ENCODE measurements at places on chromosomes 16 and 17.

GRCh38 chr17:45425125-45425983 is 7.3 kb downstream of the ARHGAP27 start:
- DNase-seq: no peak

DNA sequence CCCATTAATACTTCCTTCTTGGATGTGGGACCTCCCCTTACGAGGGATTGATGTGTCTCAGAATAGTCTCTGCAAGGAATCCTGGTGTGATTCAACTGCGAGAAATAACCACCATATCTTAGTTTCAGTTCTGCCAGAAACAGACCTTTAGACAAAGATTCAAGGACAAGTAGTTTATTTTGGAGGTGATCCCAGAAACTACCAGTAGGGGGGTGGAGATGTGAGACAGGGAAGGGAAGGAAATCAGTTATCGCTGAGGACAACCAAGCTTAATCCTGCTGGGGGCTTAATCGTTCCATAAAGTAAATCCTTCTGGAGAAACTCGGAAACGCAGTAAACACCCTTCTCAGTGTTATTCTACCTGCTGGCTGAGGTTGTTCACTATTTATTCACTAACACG is 5.0 kb upstream of the SDR42E1 start:
- no peak for DNase-seq

- DNase-seq: no peak
Measured at GRCh38 chr17:74282587-74283370, 8.7 kb downstream of the DNAI2 start.

- no peak for DNase-seq
Measured at GRCh38 chr17:40064971-40065768, 2.4 kb downstream of the THRA start.

GRCh38 chr16:9351440-9351839 is 260.0 kb downstream of the HAPSTR1 start:
- no peak for DNase-seq

GRCh38 chr16:60318486-60318885 is 1584.4 kb upstream of the GOT2 start:
- DNase-seq: no peak

GRCh38 chr16:70702624-70703023 is 16.8 kb upstream of the MTSS2 start:
- DNase-seq: no peak

- DNase-seq: peak; percentile 73
Measured at GRCh38 chr17:48915459-48916282, 7.5 kb downstream of the UBE2Z start.

DNA sequence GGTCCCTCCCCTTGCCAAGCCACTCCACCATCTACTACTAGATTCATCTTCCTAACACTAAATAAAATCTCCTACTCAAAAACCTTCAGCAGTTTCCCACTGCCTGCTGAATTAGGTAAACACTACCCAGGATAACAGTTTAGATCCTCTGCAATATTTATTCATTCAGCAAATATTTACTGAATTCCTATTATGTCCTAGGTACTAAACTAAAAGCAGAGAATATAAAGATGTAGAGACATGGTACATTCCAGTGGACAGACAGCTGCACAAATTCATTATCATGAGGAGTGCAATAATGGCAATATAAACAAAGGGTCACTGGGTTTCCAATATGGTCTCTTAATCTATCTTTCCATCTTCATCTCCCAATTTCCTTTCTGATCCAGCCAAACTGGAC is 30.7 kb upstream of the HOXB13 start:
- DNase-seq: no peak

DNA sequence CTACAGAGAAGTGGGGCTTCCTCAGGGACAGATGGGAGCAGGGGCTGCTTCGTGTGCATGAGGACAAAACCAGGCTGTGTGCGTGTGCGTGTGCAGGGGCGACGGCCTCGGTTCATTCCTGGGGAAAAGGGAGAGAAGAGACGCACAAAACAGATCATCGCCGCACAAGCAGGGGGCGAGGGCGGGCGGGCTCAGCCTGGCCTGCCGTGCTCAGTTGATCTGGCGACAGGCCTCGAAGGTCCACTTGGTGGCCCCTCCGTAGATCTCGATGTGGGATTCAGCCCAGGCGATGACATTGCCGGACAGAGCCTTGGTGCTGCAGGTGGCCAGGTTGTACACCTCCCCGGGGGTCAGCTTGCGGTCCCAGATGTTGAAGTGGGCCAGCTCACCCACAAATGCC is 5.8 kb downstream of the NPTX1 start:
- DNase-seq: no peak

DNA sequence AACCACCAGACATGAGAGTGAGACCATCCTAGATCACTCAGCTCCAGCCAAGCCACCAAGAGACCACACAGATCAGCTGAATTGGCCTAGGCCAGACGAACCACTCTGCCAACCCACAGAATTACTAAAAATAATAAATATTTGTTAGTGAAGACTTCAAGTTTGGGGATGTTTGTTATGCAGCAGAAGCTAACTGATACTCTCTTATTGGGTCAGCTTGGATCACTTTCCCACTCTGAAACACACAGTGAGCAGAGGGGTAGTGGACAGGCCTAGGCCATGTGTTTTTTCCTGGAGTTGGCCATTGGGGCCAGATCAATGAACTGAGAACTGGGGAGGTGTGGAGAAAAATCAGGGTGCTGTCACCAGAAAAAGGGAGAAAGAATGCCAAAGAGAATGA is 15.6 kb upstream of the ITPRIPL2 start:
- DNase-seq: no peak

GRCh38 chr16:73046202-73046848 is 1.6 kb downstream of the ZFHX3 start:
- no peak for DNase-seq

Measured in GM04504 (cell line).